Fibroblast of the aortic adventitia (primary cell): ENCODE measurements at places on chromosomes 7 and 10.

DNA sequence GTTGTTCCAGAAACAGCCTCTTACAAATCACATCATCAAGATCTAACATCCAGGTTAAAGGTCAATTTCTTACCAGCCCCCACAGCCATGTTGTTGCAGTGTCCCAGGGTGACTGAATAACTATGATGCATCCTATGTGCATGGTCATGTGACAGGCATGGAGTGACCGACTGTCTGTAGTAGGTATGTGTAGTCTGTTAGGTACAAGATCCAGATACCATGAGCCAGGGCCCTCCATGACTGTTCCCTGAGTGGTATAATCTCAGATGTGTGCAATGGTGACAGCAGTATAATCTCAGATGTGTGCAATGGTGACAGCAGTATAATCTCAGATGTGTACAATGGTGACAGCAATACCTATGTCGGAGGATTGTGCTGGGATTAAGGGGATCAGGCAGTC is 8.8 kb downstream of the CDHR3 start:
- DNase-seq = no peak

DNA sequence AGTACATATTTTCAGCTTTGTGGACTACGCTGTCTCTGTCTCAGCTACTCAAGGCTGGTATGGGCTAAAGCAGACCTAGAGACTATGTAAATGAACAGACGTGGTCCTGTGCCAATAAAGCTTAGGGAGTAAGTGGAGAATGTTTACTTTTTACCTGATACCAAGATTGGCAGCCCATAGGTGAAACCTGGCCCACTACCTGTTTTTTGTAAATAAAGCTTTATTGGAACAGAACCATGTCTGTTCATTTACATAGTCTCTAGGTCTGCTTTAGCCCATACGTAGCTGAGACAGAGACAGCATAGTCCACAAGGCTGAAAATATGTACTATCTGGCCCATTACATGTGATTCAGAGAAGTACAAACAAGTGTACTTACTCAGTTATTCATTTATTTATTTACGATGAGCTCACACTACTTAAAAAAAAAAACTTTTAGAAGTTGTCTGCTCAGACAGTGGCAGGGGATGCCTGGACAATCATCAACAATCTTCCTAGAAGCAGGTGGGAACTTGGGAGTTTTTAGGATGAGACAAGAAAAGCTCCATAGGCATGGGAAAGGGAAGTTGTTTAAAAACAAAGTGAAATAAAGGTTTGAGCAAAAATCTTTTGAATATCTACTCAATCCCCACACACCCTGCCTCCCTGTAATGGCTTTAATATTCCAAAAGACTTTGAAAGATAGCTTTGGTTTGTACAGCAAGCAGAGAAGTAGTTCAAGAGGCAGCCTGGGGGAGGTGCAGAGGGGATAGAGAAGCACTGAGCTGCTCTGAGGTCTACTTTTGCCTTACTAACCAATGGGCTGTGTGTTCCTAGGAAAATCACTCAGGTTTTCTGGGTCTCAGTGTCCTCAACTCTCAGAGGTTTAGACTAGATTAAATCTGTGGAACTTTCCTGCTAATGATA is 114.4 kb upstream of the AFAP1L2 start:
- no peak for DNase-seq

DNA sequence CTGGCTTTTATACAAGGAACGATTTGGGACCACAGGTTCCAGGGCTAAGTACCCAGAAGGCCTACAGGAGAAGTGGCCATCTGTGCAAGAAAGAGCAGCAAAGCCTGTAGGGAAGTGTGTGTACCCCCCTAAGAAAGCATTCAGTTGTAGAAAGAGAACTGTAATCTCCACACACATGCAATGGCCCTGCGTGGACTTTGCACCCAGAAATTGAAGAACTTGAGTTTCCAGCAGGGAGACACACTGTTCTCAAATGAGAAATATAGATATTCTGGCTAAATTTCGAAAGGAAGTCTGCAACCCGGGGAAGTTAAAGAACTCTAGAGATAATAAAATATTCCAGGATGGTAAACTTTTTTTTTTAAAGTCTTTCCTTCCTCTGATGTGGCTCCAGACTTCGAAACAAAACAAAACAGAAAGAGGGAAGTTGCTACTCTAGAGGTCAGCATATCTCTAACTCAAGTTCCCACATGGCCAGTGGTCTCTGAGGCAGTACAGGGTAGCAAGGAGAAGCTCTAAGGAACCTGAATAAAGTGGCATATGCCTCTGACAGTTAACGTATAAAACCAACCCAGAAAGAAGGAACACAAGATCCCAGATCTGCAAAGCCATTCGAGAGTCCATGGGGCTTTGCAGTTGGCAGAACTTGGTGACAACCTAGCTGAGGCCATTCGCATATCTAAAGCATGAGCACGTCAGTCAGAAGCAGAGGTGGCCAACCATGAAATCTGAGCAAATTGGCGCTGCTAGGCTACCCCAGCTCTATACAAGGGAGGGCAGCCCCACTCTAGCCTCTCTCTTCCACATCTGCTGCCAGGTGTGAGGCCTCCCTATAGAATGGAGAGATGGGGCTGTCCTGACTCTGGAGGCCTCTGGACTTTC is 56.6 kb downstream of the ELMO1 start:
- DNase-seq = no peak

DNA sequence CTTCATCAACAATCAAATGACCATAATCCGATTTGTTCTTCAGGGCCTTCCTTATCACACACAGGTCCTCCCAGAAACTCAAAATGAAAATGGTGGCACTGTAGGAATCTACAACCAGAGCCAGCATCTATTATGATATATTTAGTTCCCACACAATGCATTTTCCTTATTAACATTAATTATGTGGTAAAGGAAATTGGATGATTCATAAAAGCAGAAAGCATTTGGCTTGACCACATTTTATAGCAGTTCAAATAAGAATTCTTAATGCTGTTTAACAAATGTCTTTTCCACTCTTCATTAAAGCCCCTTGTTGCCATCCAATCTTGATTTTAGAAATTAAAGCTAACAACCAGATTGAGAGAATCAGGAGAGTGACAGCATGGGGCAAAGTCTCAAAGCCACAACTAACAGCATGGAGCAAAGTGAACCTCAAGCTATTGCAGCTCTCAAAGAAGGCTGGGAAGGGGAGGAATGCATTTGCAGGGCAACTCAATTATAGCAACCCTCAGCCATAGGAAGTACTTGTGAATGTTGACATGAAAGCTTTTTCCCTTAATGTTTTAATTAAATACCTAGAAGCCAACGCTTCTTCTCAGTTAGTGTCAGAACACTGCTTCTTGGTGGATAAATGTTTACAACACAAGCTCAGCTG is 549.1 kb downstream of the NXPH1 start:
- DNase-seq = no peak

DNA sequence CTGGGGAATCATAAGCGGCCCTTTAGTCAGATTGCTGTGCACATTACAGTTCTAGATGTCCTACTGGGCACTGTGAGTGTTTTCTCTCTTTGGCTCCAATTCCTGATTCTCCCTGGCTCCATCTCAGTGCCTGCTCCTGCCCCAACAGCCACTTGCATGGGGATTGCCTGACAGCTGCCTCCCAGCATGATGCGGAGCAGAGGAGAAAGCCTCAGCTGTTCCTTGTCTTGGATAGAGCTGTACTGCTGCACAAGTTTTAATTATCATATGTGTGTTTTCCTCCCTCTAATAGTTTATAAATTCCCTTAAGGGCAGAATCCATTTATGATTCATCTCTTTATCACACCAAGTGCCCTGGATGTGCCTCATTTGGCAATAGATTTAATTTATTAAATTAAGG is 285.8 kb upstream of the COBL start:
- no peak for DNase-seq

- DNase-seq = no peak
Measured at GRCh38 chr7:105935250-105935649, 27.8 kb upstream of the CDHR3 start.

DNA sequence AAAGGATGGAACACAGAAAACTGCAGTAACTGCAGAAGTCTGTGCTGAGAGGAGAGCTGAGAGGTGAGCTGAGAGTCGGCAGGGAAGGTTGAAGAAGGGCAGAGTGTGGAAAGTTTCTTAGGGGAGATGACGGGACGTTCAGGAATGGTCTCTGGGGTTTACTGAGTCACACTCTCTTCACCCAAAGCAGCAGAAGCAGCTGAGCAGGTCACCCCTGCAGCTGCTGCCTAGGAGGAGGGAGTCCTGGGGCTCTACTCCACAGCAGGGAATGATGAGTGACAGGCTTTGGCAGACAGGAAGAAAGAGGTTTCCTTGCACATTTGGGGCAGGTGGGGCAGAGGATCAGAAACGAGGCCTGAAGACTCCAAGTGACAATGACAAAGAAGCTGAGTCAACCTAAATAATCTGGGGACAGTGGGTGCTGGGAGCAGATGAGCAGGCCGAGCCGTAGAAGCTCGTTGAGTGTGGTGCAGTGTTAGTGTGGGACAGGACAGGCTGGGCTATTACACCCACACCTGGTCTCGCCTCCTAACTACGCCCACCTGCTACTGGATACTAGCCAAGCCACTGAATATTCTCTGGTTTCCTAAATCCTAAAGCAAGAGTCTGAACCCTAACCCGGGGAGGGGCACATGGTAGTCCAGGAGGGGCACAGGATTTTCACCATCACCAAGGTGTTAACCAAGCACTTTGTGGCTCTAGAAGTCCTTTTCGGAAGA is 24.9 kb downstream of the BEND7 start:
- no peak for DNase-seq

DNA sequence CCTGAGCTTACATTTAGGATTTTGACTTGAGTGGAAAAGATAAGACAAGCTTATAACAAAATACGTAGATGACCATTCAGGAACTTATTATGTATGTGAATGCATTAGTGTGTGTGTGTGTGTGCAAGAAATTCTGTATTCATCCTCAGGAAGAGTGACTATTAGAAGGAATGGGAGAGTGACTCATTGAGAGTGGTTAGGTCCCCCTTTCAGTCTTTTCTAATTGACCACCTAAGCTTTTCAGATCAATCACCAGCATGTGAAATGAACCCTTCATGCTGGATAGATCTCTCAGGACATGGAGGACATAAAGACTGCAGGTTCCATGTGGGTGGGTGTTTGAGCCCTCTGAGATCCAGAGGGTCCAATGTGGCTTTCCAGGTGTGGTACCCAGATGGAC is 153.5 kb downstream of the MBL2 start:
- no peak for DNase-seq

DNA sequence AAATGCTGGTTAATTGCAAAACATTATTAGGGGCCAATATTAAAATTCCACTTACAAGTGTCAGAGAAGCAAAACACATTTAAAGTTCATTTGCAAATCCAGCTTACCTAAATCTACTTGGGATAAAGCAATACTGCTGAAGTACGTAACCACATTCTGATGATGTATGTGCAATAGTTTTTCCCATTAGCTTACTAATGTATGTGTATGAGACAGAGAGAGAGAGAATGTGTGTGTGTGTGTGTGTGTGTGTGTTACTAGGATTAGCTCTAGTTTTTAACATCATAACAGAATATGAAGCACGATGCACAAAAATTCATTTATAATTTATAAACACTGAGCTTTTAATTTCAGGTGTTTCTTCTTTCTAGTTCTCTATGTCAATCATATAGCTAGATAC is 1074.2 kb upstream of the C7orf33 start:
- no peak for DNase-seq

GRCh38 chr10:78807504-78808203 is 261.1 kb upstream of the ZMIZ1 start:
- no peak for DNase-seq

DNA sequence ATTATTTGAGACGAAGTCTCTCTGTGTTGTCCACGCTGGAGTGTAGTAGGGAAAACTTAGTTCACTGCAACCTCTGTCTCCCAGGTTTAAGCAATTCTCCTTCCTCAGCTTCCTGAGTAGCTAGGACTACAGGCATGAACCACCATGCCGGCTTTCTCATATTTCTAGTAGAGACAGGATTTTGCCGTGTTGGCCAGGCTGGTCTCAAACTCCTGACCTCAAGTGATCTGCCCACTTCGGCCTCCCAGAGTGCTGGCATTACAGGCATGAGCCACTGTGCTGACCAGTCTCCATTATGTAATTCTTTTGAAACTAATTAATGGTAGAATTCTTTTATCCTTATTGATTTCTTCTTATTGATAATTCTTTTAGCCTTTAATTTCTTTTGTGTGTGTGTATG is 32.5 kb downstream of the PCLO start:
- DNase-seq = no peak

- DNase-seq = no peak
Measured at GRCh38 chr10:97200616-97201015, 14.9 kb upstream of the SLIT1 start.

DNA sequence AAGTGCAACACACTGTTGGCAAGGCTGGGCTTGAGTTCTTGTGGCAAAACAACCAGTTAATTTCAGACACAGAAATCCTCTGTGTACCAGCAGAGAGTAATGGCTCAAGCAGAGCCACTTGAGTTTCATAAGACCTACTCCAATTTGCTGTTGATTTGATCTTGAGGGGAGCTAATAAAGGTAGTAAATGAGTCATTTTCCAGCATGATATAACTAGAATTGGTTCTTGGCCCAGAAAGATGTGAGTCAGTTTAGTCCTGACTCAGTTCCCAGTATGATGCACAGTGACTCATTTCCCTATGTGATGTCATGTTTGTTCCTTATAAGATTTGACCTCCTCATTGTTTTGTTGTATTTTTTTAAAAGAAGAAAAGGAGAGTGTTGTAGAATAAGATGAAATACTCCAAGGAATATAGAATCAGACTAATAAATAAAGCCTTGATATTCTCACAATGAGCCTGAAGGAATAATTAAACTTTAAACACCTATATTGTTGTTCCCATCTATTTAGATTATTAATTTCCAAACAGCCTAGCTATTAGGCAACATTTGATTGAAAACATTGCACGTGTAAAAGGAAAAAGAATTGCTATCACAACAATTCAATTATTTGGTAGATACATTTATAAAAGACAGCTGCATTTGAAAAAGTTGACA is 186.2 kb downstream of the REEP3 start:
- DNase-seq = peak; percentile 99

DNA sequence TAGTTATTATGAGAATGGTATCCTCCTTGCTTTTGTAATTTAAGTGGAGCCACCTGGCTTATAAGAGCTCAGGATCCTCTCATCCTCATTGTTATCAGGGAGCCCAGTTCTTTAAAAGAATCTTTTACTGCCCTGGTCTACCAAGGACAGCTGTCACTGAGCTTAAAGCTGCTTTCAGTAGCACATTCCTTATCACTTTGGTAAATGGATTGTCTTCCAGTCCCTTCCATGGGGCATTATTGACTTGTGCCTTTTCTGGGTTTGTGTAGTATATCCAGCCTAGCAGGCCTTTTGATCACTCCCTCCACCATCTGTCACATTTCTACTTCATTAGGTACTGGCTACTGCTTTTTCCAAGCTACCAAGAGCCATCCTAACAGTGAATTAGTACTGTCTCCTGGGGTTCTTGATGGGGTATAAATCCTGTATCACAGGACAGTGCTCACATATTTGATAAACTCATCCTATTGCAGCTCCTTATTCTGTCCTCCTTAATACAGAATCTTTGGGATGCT is 208.9 kb downstream of the TMEM26 start:
- no peak for DNase-seq

- no peak for DNase-seq
Measured at GRCh38 chr10:61890881-61891409, 10.6 kb upstream of the ARID5B start.

DNA sequence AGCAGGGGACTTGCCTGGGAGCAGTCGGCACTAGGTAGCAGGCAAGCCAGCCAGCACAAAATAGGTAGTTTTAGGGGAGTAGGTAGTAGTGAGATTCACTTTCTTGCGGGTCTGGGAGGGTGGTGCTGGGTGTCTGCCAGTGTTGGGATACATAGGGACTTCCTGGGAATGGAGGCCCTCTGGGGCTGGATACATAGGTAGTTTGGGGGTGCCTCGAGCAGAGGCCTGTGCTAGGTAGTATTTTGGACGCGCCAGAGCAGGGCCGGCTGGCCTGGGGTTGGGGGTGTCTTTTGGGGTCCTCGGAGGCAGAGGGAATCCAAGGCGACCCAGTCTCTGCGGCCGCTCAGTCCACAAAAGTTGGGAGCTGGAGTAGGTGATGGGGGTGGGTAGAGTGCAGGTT is 2.0 kb upstream of the HOXA3 start:
- DNase-seq = no peak
